ENCODE measurements at places on chromosomes 3 and 15.

DNA sequence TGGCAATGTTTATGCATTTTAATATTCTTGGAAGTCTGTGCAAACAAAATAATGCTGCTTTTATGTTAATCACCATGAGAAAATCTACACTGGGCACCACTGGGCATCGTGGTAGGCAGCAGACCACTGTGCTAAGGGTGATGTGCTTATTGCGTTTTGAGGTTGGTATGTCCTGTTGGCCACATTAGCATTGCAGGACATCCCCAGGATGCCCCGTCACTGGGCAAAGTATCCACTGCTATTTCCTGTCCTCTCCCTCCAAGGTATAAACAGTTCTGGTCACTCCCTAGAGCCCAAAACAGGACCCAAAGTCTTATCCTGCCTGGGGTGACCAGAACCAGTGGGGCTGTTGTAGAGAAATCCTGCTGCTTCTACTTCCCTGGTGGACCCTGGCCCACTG is 284.2 kb upstream of the ROPN1 start:
- DNase-seq = no peak

- no peak for DNase-seq
Observed at GRCh38 chr3:122873741-122874515, 79.1 kb downstream of the SLC49A4 start.

DNA sequence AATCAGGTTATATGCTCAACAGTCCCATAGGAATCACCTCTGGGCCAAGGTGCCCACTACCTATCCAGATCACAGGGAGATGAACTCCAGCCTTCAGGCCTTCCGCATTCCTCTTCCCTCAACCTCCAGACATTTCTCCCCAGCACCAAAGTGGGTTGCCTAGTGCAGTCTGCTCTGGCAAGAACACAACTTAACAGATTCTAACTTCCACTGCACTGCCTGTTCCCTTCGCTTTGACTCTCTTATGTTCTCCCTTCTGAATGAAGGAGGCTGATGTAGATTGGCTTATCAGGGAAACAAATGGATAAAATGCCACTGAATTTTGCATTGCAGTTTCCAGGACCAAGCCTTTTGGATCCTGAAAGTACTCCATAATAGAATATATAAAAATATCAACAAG is 106.3 kb downstream of the SRGAP3 start:
- DNase-seq = no peak

DNA sequence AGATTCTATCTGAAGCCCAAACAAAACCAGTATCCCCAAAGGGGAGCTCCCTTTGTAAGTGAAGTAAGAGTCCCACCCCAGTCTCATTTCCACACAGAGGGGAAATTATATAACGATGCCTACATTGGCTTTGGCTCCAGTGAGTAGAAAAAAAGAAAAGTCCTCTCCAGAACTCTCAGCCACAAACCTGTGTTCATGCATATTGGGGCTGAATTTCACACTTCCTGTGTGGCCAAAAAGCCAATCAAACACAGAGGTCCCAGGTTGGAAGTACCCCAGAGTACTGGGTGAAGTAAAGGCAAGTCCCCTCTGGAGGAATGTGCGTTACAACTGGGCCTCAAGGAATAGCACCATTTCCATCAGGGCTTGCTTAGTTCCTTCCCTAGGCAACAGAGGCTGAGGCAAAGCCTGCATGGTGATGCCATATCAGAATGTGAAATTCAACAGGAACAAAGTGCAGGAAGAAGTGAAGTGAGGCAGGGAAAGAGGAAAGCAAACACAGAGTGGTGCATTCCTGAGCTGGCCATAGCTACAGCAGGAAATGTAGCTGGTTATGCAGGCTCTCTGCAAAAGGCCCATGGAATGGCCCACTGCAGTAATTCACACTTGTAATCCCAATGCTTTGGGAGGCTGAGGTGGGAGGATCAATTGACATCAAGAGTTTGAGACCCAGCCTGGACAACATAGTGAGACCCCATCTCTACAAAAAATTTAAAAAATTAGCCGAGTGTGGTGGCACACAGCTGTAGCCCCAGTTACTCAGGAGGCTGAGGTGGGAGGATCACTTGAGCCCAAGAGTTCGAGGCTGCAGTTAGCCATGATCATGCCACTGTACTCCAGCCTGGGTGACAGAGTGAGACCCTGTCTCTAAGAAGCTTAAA is 16.6 kb upstream of the CX3CR1 start:
- DNase-seq = no peak

DNA sequence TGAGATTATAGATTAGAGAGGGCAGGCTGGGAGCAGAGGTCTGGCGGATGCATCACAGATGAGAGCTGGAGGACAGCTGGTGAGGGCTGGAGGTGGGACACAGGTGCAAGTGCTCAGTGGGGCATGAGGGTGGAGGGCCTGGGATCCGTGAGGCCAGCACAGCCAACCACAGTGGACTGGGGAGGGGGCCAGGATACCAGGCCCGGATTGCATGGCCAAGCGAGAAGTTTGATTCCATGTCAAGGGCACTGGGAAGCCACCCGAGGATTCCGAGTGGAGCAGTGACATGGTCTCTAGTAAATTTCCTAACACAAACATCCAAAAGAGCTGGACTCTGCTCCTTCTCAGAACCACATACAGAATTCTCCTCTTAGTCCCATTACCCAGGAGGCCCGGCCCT is 44.0 kb upstream of the SLC41A3 start:
- no peak for DNase-seq
